ENCODE measurements at places on chromosomes 12 and 14. TPM values are rescaled to one million over a fixed set of nuclear protein-coding genes. Genes with fewer than 3 reads are reported as not detected.

DNA sequence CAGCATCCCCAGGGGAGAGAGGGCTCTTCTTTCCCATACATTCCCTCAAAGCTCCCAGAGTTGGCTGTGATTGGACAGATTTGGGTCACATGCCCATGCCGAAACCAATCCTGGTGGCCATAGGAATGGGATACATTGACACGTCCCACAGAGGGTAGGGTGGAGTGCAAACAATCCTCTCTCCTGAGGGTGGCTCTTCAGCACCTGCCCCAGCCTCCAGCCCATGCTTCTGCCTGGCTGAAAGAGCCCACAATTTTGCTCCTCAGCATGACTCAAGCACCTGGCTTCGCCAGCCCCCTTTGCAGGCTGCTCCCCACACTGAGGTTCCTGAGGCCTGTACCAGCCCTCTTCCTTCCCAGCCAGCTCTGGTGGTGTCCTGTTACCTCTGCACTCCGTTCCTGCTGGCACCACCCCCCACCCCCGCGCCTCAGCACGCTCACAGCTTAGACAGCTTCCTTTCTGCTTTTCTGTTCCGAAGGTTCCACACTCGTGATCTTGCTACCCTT lies 71.7 kb downstream of the CCDC92 start:
- peak overlapping the region; percentile 28 for H3K27ac ChIP-seq
- DNase-seq = no peak
- H3K4me3 ChIP-seq = peak overlapping the region; percentile 63
- H3K36me3 ChIP-seq = peaks cover 11% of the 10 kb centered on the region

- no peak overlapping the region for H3K4me3 ChIP-seq
- H3K27me3 ChIP-seq = peaks cover 13% of the 10 kb centered on the region
- no peak overlapping the region for H3K27ac ChIP-seq
- H3K36me3 ChIP-seq = no peaks in the 10 kb centered on the region
Measured at GRCh38 chr14:91367173-91368171, 50.1 kb downstream of the CCDC88C start.

DNA sequence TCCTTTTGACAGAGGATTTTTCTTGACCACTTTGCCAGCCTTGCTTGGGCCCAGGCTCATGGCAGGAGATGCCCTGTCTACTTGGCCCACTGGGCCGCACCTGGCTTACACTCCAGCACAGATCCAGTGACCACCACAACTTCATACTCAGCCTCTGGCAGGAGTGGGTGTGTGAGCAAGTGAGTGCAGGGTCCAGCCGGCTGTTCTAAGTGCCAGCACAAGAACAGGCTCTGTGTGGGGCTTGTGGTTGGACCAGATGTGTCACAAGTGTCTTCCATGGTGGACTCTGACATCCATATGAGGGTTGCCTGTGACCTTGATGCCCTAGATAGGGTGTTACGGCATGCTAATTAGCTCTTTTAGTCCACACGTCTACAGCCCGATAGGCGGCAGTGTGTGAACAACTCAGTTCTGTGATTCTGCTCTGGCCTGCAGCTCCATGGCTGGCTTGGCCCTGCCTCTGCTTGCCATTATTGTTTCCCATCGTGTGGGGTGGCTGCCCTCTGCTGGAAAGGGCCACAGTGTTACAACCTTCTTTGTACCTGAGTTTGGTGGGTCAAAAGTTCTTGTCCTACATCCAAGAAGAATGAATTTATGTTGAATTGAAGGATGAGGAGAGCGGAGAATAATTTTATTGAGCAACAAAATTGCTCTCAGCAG lies 1089.1 kb downstream of the SLC6A15 start:
- H3K36me3 ChIP-seq = no peaks in the 10 kb centered on the region
- H3K27ac ChIP-seq = no peak overlapping the region
- H3K4me3 ChIP-seq = no peak overlapping the region

DNA sequence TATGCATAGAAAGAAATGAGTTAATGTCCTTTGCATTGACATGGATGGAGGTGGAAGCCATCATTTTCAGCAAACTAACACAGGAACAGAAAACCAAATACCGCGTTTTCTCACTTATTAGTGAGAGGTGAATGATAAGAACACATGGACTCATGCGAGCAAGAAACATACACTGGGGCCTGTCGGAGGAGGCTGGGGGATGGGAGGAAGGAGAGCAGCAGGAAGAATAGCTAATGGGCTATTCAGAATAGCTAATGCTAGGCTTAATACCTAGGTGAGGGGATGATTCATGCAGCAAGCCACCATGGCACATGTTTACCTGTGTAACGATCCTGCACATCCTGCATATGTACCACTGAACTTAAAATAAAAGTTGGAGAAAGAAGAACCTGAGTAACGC lies 29.1 kb upstream of the SYT1 start:
- peaks cover 3% of the 10 kb centered on the region for H3K27me3 ChIP-seq
- DNase-seq = peak; percentile 49
- H3K4me3 ChIP-seq = peak overlapping the region; percentile 77

DNA sequence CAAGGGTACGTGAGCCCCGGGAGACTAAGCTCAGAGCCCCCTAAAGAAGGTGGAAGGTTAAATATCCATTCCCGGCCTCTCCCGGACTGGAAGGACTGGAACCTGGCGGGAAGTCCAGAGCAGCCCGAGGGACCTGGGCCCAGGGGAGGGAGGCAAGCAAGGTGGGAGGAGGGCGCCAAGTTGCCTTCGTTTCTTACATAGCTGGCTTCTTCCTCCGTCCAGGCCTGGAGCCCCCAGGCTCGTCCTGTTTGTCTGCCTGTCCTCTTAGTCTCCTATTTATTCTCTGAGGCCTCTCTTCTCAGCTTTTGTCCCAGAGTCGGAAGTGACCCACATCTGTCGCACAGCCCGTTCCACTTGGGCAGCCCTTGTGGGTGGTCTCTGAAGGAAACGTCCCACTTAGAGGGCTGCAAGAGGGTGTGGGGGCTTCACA lies 745 bp downstream of the PCK2 start:
- H3K4me3 ChIP-seq = peak overlapping the region; percentile 100
- DNase-seq = no peak
- H3K36me3 ChIP-seq = no peaks in the 10 kb centered on the region
- H3K4me1 ChIP-seq = peaks cover 24% of the 10 kb centered on the region
- H3K27me3 ChIP-seq = peaks cover 14% of the 10 kb centered on the region

Gene AHNAK2
- 44.8 TPM for total RNA-seq

Gene PTCSC3
- not detected for total RNA-seq

Gene PLXNC1
- total RNA-seq = 4.9 TPM

Gene AMHR2
- total RNA-seq = not detected

DNA sequence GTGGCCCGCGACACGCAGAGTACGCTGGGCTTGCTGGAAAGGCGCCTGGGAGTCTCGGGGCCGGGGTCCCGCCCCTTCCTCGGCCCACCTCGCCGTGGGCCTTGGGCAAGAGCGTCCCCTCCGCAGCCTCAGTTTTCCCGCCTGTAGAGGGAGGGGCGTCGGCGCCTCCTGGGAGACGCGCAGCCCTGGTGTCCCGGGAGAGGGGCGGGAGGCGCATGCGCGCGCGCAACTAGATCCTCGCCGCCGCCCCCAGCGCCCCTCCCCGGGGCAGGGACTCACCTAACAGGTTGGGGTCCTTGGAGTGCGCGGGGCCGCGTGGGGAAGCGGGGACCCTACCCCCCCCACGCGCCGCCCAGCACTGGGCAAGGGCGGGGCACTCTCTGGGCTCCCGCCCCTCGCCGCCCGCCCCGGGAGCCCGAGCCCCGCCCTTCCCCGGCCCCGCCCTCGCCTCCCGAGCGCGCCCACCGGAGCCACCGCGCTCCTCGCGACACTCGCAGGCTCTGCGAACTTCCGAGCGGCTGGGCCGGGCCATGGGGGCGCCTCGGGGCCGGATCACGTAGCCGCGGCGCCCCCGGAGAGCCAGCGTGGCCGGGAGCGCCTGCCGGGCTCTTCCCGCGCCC lies at the start of gene KIF26A:
Gene KIF26A (plus strand): TSS at position 490 of the 620 bp plus-strand sequence. CDS start 136 bp downstream, outside the sequence.
- peaks cover 4% of the 10 kb centered on the region for H3K27me3 ChIP-seq
- H3K36me3 ChIP-seq = no peaks in the 10 kb centered on the region
- peak within 1 kb of the TSS; percentile 64 for H3K4me3 ChIP-seq
- peaks cover 2% of the 10 kb centered on the region for H3K4me1 ChIP-seq
- no peak within 1 kb of the TSS for H3K27ac ChIP-seq
- peak; percentile 66 for DNase-seq

Gene GLIPR1L2
- total RNA-seq = not detected

Gene ASIC1
- 451 TPM for total RNA-seq

- H3K4me1 ChIP-seq = no peaks in the 10 kb centered on the region
- H3K4me3 ChIP-seq = no peak overlapping the region
- H3K27ac ChIP-seq = no peak overlapping the region
- peaks cover 5% of the 10 kb centered on the region for H3K36me3 ChIP-seq
Measured at GRCh38 chr12:120048263-120048662, 59.2 kb downstream of the BICDL1 start.

GRCh38 chr14:49303946-49304516 lies 282.1 kb downstream of the RPS29 start:
- H3K4me1 ChIP-seq = no peaks in the 10 kb centered on the region
- H3K27ac ChIP-seq = no peak overlapping the region
- no peaks in the 10 kb centered on the region for H3K36me3 ChIP-seq
- H3K27me3 ChIP-seq = peaks cover 2% of the 10 kb centered on the region
- no peak for DNase-seq
- no peak overlapping the region for H3K4me3 ChIP-seq

Gene HVCN1
- total RNA-seq = 0.71 TPM

GRCh38 chr12:79834712-79835376 lies 100.1 kb downstream of the PPP1R12A start:
- no peaks in the 10 kb centered on the region for H3K27me3 ChIP-seq
- peaks cover 16% of the 10 kb centered on the region for H3K36me3 ChIP-seq
- no peaks in the 10 kb centered on the region for H3K4me1 ChIP-seq
- no peak for DNase-seq
- H3K4me3 ChIP-seq = no peak overlapping the region

DNA sequence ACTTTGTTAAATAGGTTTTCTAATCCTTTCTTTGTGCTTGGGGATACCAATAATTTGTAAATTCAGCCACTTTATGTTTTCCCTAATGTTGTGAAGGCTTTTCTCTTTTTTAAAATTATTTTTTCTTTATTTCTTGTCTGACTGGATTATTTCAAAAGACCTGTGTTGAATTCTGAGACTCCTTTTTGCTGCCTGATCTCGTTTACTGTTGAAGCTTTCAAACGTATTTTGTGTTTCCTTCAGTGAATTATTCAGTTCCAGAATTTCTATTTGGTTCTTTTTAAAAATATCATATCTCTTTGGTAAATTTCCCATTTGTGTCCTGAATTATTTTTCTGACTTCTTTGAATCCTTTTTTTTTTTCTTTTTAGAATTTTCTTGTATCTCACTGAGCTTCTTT lies 241.6 kb downstream of the LRIG3 start:
- no peak overlapping the region for H3K27ac ChIP-seq
- DNase-seq = no peak
- H3K27me3 ChIP-seq = peaks cover 4% of the 10 kb centered on the region
- H3K4me3 ChIP-seq = no peak overlapping the region

DNA sequence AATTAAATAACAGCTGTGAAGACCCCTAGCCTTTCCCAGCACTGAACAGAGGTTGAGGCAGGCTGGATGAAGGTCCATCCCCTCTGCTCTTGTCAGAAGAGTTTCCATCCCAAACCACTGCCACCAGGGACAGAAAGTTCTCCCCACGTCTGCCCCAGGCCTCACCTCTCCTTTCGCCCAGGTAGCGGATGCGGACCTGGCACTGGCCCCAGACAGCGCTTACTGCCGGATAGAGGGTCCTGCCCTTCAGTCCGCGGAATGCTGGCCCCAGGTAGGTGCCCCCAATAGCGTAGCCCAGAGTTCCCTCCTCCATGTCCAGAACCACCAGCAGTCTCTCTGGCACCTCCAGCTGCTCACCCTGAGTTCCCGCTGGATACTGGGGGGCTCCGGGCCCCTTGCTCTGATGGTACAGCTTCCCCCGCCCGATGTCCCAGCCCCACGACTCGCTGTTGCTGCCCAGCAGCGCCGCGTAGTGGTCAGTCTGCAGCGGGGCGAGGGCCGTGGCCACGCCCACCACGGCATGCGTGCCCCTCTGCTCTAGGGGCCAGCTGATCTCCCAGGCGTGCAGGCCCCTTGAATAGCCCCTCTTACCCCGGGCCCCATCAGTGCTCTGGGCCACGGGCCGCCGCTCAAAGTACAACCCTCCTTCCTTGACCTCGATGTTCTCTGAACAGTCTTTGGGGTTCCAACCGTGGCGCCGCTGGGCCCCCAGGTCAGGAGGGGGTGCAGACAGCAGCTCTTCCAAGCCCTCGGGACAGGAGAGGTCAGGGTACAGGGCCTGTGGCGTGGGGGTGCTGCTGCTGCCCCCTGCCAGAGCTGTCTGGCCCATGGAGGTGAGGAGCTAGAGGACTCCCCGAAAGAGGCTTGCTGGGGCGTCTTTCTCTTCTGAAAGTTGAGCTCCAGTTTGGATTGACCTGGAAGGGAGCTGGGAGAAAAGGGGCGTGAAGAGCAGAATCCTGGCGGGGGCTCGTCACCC lies 742 bp downstream of the SPSB2 start:
- H3K4me3 ChIP-seq = peak overlapping the region; percentile 89
- peaks cover 17% of the 10 kb centered on the region for H3K27me3 ChIP-seq
- H3K27ac ChIP-seq = peak overlapping the region; percentile 78
- peak; percentile 92 for DNase-seq
- peaks cover 20% of the 10 kb centered on the region for H3K4me1 ChIP-seq
- H3K36me3 ChIP-seq = no peaks in the 10 kb centered on the region

All from glutamatergic neuron (in vitro differentiated cells).